ENCODE measurements at places on chromosomes 1 and 21.

GRCh38 chr21:15627823-15628222 lies 102.0 kb upstream of the USP25 start:
- DNase-seq: no peak

DNA sequence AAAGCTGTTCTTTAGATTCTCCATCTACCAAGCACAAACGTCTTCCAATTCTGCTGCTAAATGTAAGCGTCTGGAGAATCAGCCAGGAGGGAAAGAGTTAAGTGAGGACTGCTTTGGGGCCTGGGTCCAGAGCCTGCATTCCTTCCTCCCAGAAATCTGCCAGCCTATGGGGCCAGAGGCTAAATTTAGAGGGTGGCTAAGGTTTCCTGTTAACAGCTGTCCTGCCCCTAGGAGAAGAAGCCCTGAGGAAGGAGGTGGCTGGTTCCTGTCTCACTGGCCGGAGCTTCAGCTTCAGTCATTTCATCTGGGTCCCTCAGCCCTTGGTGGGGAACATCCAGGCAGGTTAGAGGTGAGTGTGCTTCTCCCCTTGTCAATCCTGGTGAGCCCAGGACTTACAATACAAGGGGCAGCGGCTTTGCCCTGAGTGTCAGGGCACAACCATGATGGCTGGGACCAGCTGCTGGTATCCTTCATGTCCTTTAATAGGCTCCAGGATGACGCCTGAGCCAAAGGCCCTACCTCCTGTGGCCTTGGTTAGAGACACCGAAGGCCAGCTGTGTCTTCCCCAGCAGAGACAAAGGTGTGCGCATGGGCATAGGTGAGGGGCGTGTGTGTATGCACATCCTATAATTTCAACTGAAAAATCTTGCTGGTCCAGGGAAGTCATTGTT lies at the start of gene STYXL2:
STYXL2 (plus strand) TSS at position 230 of the 671 bp plus-strand sequence. CDS start 775 bp downstream, outside the sequence.
- no peak for DNase-seq

DNA sequence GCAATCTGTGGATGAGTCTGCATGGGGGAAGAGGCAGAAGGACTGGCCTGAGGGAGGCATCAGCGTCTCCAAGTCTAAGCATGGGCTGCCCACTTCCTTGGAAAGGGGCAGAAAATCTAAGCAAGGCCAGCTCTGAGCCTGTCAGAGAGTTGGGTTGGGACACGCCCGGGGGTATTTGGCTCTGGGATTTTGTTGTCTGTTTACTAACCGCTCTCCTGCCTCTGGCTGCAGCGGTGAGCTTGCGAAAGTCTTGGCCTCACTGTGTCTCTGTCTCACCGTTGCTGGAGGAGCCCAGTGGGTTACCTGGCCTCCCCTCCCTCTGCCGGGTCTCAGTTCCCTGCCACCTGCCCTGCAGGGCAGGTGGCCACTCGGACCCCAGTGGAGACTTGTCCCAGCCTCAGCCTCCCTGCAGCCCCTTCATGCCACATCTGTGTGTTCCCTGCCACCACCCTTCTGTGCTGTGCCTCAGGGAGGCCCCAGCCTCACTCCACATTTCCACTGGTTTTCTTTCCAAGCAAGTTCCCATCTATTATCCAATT lies 33.7 kb downstream of the EDN2 start:
- DNase-seq: no peak

DNA sequence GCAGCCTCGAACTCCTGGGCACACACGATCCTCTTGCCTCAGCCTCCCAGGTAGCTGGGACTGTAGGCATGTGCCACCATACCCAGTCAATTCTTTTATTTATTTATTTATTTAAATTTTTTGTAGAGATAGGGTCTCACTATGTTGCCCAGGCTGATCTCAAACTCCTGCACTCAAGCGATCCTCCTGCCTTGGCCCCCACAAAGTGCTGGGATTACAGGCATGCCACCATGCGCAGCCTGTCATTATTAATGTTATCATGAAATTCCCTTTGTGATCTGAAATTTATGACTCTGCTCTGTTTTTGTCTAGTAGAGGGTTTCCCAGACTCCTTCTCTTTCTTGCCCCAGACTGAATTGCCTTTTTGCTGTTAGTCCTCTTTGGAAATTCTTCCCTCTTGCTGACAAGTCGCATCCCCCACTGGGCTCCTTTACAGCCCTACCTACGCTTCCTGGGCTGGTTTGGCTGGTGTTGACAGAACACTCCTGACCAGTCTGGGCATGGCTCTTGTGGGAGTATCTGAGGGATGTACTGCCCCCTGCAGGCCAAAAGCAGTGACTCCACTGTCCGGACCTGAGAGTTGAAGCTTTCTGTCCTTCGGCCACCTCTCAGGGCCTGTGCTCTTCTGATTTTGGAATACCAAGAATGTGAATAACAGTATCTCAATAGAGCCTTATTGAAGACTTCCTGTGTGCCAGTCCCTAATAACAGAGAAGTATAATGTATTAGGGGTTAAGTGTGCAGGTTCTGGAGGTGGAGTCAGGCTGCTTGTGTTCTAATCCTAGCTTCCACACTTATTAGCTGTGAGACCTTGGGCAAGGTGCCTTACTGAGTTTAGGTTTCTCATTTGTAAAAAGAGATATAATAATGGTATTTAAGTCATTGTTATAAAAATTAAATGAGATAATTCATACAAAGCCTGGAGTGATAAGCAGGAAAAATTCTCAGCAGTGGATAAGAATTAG lies 28.2 kb downstream of the TCEANC2 start:
- peak; percentile 15 for DNase-seq

- DNase-seq: no peak
Observed at GRCh38 chr1:115280064-115280463, 58.0 kb downstream of the NGF start.

GRCh38 chr1:98817821-98818220 lies 156.3 kb downstream of the SNX7 start:
- DNase-seq: no peak

- no peak for DNase-seq
Observed at GRCh38 chr1:109274533-109275476, 8.1 kb downstream of the PSRC1 start.

GRCh38 chr1:68308034-68308433 lies 75.7 kb upstream of the WLS start:
- no peak for DNase-seq

- no peak for DNase-seq
Observed at GRCh38 chr1:53730224-53730865, 8.6 kb downstream of the GLIS1 start.

DNA sequence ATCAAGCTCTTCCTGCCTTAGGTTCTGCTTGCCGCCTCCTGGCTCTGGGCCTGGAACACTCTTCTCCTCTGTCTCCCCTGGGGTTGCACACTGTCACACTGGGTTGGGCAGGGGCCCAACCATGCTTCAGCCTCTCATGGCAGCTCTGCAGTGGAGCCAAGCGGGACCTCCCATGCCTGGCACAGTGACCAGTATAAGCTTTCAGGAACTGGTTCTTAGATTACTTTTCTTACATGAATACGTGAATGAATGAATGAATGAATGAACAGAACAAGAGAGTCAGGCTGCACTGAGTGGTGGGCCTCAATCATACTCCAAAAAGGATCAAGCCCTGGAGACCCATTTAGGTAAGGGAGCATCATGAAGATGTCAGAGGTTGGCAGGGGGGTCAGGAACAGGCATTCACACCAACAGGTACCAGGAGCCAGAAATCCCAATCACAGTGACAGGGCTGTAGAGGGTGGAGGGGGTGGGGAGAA lies 30.8 kb upstream of the TMEM125 start:
- no peak for DNase-seq

GRCh38 chr1:67491280-67491679 lies 61.1 kb upstream of the SERBP1 start:
- DNase-seq: no peak

DNA sequence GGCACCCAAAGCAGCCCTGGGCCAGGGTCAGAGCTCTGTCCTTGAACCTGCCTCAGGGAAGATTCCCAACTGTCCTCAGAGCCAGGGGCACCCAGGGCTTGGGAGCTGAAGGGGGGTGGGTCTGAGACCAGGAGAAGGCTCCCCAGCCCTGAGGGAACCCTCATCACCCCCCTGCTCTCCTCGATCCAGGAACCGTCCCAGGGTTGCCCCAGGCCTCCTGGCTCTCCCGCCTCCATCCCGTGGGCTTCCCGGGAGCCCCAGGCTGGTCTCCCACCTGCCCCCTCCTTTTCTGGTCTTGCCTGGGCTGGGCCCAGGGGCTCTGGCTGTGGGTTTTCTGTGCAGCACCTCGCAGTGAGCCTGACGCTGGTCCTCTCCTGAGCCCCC lies 6.7 kb upstream of the SAMD11 start:
- no peak for DNase-seq

- no peak for DNase-seq
Observed at GRCh38 chr1:11634365-11635192, 19.6 kb downstream of the FBXO2 start.

DNA sequence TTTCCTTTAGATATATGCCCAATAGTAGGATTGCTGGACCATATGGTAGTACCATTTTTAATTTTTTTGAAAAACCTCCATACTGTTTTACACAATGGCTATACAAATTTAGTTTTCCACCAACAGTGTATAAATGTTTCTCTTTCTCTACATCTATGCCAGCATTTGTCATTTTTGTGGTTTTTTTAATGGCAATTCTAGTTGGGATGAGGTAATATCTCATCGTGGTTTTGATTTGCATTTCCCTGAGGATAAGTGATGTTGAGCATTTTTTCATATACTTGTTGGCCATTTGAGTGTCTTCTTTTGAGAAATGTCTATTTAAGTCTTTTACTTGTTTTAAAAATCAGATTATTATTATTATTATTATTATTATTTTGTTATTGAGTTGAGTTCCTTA lies 35.5 kb downstream of the PLA2G4A start:
- no peak for DNase-seq

DNA sequence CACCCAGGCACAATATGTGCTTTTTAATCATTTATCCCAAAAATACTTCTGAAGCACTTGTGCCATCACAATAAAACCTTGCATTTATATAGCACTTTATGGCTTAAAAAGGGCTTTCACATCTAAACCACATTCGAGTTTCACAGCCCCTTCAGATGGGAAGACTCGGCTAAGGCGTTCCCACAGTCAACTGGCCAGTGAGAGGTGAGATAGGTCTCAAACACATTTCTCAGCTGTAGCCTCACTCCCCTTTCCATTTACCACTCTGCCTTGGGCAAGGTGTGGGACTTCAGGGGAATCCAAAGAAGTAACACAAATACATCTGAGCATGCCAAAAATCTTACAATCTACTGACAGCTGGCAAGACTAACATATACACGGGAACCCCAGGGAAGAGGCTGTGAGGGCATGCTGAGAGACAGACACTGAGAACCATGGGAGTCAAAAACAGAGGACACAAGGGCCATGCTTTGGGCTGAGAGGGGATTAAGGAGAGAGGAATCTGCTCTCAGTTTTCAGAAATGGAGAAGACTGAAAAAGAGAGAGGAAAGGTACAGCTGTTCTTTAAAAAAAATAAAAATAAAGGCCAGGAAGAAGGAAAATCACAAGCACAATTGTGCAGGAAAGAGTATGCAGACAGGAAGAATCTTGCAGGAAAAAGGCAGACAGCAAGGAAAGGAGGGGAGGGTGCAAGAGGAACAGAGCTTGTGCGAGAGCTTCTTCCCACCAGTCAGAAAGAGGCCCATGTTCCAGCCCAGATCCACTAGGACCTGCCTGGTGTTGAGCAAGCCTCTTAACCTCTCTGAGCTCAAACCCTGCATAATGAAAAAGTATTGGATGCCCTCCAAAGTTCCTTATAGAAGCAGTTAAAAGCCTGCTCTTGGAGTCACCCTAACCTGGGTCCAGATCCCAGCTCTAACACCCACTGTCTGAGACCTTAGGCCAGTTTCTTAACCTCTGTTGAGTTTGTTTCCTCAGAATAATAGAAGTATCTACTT lies 73.5 kb downstream of the JAK1 start:
- no peak for DNase-seq

- DNase-seq: no peak
Observed at GRCh38 chr21:38718481-38718880, 87.2 kb upstream of the ETS2 start.

DNA sequence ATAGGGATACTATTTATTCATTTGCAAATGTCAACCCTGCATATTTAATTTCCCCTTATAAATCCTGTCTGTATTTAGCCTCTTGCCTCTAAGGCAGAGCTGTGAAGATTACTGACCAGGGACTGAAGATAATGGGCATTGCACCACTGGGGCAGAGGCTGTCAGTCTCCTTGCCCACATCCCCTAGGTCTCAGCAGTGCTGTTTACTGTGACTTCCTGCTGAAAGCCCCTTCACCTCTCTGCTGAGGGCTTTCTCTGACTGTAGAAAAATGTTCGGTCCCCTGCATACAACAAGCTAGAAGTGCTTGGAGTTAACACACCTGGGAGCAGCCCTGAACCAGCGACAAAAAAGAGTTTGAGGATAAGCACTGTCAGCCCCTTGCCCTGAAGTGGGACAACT lies 28.8 kb downstream of the SLC5A9 start:
- no peak for DNase-seq

DNA sequence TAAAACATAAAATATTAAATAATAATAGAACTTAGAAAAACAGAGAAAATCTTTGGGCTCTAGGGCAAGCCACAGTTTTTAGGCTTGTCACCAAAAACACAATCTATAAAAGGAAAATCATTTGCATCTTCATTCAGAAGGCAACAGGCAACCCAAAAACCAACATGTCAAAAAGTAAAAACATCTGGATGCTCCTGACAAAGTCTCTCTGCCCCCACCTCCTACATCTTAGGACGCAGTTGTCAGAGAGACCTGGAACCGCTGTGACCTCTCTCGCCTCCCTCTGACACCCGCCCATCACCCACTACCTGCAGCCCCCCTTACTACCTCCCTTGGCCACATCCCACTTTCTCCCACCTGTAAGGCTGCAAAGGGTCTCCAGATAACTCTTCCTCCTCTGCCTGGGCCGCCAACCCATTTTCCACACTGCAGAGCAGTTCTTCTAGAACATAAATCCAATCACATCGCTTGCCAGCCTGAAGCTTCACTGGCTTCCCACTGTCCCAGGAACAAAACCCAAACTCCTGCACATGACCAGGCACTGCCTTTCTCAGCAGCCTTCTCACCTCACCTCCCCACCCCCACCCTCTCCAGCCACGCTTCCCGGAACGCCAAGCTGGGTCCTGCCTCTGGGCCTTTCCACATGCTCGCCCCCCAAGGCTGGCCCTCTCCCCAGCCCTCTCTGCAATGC lies 14.7 kb downstream of the PRDM15 start:
- DNase-seq: no peak

- DNase-seq: no peak
Observed at GRCh38 chr1:9242338-9242969, 7.9 kb downstream of the H6PD start.

DNA sequence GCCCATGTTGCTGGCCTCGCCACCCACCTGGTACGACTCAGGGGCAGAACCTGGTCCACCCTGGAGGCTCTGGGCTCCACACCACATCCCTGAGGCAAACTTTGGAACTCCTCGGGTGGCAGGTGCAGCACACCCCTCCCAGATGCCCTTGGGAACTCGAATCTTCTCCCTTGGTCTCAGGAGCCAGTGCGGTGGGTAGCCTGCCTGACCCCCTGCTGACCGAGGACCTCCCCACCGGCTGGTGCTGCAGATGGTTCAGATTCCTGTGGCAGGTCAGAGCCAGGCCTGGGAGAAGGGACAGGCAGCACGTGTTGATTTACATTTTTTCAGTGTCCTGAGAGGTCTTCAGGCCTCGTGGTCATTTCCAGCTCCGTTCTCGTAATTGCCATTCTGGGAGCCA lies 6.3 kb upstream of the CFAP410 start:
- DNase-seq: no peak

Data from stimulated activated CD8-positive, alpha-beta memory T cell treated with anti-CD3 and anti-CD28 coated beads, Interleukin-4, amount 100 ng/mL, for 1 hour (primary cell).